Activated T-helper 1 cell treated with Interleukin-2 at 50 U/mL for 16 hours (primary cell): ENCODE measurements at places on chromosomes 1 and 21.

- DNase-seq: no peak
Observed at GRCh38 chr1:76267631-76268030, 193.1 kb downstream of the ST6GALNAC3 start.

DNA sequence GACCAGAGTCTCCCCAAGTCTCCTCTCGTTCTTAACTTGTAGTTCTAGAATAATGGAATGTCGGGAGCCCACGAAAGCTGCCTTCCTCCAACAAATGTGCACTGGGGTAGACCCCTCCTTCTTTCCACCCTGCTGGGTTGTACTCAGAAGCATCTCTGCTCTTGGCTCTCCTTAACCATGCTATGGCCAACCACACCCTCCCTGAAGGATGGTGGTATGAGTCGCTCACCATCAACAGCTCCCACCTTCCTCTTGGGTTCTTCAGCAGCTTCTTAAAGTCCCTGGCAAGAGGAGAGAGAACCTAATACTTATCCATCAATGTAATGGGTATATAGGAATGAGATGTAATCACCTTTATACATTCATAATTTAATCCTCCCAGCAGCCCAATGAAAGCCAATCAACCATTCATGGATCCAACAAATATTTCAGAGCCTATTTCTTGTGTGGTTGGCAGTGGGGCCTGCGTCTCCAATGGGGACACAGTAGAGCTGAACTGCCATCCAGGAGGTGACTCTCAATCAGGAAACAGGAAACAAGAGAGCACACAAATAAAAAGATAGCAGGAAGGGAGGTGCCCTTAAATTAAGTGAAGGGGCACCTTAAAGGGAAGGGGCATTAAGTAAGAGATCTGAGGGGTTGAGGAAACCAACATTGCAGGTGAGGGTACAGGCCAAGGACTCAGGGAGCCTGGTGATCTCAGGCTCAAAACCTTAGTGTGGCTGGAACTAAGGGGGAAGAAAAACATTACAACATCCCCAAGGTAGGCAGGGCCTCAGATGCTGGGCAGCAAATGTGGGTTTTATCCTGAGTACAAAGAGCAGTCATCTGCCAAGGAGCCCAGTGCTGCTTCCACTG, 64.4 kb upstream of the ETS2 start:
- DNase-seq: no peak

- DNase-seq: no peak
Observed at GRCh38 chr1:225940385-225941151, 452 bp downstream of the LEFTY2 start.

- DNase-seq: no peak
Observed at GRCh38 chr21:14572204-14572780, 26.2 kb upstream of the SAMSN1 start.

GRCh38 chr1:225660544-225660946, 7.6 kb upstream of the ENAH start:
- DNase-seq: no peak
